Left ventricle myocardium superior (tissue), 1 donor: ENCODE measurements at places on chromosomes 11 and 22. TPM values are rescaled to one million over a fixed set of nuclear protein-coding genes. Genes with fewer than 3 reads are reported as not detected.

The MMP10 gene
- total RNA-seq, result not detected

The SLC29A2 gene
- 22.6 TPM for total RNA-seq

The MAPK8IP1 gene
- total RNA-seq, result 4.4 TPM

The APOL1 gene
- total RNA-seq, result 17.6 TPM

The RAG2 gene
- not detected for total RNA-seq

- DNase-seq, result no peak
Observed at GRCh38 chr11:44577231-44577830, 11.9 kb downstream of the CD82 start.

GRCh38 chr11:114137838-114138237 lies 78.3 kb downstream of the ZBTB16 start:
- peak; percentile 72 for DNase-seq

DNA sequence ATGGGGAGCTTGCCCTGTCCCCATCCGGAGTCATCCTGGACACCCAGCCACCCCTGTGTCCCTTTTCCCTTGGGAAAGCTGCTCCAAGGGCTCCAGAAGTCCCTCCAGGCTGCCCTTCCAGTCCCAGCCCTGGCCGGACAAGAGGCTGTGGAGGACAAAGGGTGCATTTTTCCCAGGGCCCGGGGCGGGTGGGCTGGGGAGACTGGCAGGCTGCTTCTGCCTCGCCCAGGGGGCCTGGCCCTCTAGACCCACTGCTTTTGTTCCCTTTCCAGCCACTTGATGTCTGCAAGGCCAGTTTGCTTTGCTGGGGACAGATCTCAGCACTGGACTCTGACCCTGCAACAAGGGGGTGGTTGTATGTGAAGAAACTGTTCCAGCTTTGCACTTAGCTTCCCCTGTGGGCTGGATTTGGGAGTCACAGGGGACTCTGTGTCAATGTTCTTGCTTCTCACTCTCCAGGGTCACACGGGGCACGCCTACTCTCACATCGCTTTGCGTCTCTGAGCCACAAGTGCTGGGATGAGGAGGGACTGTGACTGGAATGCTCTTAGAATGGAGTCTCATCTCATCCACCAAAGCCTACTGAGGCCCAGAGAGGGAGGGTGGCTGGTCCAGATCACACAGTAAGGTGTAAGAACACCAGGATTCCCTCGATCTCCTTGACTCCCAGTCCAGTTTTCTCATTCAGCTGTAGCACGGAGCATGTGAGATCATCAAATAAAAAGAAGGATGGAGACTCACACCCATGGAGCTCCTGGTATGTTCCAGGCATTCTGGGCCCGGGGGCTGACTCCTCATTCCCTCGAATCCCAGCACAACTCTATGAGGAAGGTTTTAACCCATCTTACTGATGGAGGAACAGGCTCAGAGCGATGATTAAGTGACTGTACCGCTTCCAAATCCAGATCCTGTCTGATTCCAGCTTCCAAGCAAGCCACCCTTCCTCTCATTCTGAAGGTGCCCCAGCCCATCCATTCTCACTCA lies 59.9 kb downstream of the FBXO7 start:
- peak; percentile 62 for DNase-seq

- DNase-seq, result no peak
Observed at GRCh38 chr11:33476945-33477606, 219.9 kb downstream of the HIPK3 start.

- DNase-seq, result no peak
Observed at GRCh38 chr11:70327717-70328116, 57.2 kb downstream of the PPFIA1 start.

DNA sequence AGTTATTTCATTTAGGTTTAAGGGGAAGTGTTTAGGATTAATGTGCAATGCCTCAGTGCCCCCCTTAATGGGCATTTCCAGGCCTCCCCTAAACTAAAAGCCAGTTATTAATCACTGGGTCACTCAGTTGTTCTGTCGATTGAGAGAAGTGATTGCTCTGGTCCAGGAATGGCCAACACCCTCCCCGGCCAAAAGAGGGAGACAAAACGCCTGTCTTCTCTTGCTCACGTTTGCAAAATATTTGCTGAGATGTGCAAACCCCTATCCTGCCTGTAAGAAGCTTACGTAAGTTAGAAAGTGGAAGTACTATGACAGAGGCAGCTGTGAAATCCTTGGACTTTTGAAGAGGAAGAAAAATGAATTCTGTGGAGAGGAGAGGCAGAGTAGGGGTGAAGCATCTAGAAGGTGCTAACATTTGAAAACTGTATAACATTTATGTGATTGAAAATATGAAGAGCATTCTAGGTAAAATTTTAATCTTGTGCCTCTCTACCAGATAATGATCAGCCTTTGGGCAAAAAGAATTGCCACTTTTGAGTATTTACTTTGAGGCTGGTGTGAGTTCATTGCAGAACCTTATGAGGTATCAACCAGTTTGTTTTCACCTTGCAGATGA lies 37.7 kb downstream of the NTM start:
- peak; percentile 47 for DNase-seq
